ENCODE measurements at places on chromosomes 13 and 19. TPM values are rescaled to one million over a fixed set of nuclear protein-coding genes. Genes with fewer than 3 reads are reported as not detected.

UNC13A gene
- polyA plus RNA-seq: 0.10 TPM

PDE4A gene
- polyA plus RNA-seq: 3.3 TPM

SIGLECL1 gene
- polyA plus RNA-seq: not detected

SLC8A2 gene
- 0.18 TPM for polyA plus RNA-seq

PRSS57 gene
- 0.44 TPM for polyA plus RNA-seq

ZNF57 gene
- 2.5 TPM for polyA plus RNA-seq

PEAK3 gene
- polyA plus RNA-seq: 0.05 TPM

CBY2 gene
- polyA plus RNA-seq: not detected

POLR1D gene
- 95.2 TPM for polyA plus RNA-seq

ALOX5AP gene
- polyA plus RNA-seq: 4.3 TPM

ZNF418 gene
- 10.5 TPM for polyA plus RNA-seq

ZNF724 gene
- polyA plus RNA-seq: 2.1 TPM

REEP6 gene
- 1.3 TPM for polyA plus RNA-seq

OR7C1 gene
- polyA plus RNA-seq: 0.11 TPM

DNA sequence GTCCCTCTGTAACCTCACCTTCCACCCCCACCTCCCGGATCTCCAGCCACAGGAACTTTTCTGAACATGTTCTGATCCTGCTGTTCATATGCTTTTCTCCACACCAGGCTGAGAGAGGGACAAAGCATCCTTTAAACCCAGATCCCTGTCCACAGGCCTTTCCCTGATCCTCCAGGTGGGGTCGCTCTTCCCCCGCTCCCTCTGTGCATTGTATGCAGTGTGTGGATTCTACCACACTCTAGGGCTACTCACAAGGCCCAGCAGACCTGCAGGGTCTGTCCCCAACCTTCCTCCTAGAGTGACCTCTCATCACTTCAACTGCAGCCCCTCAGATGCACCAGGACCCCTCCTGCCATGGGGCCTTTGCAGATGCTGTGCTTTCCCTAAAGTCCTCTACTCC, 1200.6 kb downstream of the UQCRFS1 start:
- DNase-seq: no peak

- DNase-seq: peak; percentile 88
These were observed at the start of gene ZIK1 for GRCh38 chr19:57583521-57584416. Gene ZIK1, plus strand, starts transcription at chr19:57584145. Its CDS starts 212 bp downstream, at chr19:57584357.

- DNase-seq: no peak
These were observed 8.2 kb upstream of the UPK1A start for GRCh38 chr19:35657904-35658700.

DNA sequence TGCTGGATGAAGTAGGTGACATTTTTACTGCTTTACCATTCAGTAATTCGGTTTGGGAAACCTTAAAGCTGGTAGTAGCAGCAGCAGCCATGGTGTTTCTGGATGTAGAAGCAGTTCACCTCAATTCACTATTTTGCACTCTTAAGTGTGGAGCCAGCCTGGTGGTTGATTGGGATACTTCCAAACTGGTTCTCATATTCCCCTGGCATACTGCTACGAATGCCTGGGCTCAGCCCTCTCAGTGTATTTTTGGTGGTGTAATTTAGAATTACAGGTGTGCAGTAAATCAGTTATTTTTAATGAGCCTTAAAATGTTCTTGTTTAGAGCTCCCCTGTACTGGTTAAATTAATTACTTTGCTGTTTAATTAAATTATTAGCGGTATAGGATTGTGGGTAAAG, 12.4 kb downstream of the HNRNPM start:
- DNase-seq: no peak

- DNase-seq: no peak
These were observed 96.6 kb upstream of the LSM14A start for GRCh38 chr19:34075661-34076091.

- no peak for DNase-seq
These were observed 12.2 kb downstream of the GPR183 start for GRCh38 chr13:99294958-99295357.

- DNase-seq: no peak
These were observed 22.9 kb downstream of the OLFM2 start for GRCh38 chr19:9913237-9914000.

DNA sequence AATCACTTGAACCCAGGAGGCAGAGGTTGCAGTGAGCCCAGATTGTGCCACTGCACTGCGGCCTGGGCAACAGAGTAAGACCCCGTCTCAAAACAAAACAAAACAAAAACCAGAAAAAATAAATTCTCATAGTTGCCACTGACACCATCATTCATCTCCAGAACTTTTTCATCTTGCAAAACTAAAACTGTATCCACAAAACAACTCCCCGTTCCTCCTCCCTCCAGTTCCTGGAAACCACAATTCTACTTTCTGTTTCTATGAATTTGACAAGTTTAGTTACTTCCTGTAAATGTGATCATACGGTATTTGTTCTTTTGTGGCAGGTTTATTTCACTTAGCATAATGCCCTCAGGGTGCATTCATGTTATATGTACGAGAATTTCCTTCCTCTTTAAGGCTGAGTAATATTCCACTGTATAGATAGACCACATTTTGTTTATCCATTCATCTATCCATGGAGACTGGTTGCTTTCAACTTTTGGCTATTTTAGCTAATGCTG, 13.2 kb upstream of the ADGRE5 start:
- DNase-seq: no peak

DNA sequence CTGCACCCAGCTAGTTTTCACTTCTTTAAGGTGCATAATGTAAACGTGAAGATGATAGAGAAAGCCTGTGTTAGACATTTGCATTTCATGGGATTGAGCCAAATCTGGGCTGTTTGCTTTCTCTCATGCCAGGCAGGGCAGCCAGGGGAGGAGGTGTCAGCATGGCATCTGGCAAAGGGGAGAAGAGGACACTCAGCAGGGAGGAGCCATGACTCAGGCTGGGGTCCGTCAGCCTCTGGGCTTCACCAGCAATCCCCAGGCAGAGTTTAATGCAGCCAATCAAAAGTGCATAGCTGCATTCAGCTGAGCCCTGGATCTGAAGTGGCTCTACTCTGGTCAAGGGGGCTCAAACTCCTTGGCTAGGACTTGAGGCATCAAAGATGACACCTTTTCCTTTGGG, 23.5 kb downstream of the EBPL start:
- no peak for DNase-seq
